ENCODE measurements at places on chromosomes 3 and 15.

DNA sequence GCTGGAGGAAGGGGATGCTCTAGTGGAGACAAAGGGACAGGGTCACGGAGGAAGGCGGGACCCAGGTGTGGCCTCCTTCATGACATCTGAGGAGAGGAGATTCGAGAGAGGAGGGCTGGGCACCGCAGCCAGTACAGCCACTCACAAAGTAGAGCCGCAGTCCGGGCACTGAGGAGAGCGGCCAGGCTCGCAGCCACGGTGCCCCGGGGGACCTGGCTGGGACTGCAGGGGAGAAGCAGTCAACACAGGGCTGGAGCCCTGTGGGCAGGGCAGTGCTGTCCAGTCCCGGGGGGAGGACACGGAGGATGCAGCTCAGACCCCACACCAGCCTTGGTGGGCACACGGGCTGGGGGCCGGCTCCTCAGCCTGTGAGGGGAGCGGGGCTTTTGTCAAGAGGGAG lies 40.3 kb downstream of the HMCES start:
- no peak for DNase-seq

DNA sequence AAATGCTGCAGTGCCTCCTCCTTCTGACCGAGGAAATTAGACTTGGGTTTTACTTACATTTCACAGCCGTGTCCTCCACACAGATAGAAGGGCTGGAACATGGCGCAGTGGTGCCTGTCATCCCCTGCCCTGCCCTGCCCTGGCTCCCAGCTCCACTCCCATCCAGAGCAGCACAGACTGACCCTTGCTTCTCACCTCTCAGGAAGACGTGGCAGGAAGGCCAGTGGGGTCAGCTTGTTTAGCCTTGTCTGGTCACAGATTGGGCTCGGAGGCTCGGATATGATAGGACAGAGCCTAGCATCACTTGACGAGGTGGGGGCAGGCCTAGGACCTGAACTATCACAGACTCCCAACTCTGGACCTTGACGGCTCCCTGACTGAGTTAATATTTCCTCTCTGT lies 88.5 kb downstream of the LINGO1 start:
- no peak for DNase-seq

DNA sequence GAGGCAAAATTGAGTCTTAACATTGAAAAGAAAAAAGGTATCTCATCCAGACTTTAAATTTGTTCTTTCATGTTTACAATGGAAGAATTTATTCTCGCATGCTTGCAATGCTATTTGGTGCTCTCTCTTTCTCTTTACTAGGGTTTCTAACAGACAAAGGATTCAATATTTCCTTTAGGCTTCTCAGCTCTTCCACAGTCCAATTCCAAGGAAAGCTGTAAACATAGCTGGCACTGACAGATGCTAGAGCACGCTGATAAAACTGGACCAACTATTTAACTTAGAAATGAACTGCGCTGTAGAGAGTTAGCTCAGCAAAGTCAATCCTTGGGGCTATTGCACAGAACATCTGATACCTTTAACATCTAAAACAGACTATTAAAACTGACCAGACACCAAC lies 81.3 kb downstream of the PDZRN3 start:
- no peak for DNase-seq

DNA sequence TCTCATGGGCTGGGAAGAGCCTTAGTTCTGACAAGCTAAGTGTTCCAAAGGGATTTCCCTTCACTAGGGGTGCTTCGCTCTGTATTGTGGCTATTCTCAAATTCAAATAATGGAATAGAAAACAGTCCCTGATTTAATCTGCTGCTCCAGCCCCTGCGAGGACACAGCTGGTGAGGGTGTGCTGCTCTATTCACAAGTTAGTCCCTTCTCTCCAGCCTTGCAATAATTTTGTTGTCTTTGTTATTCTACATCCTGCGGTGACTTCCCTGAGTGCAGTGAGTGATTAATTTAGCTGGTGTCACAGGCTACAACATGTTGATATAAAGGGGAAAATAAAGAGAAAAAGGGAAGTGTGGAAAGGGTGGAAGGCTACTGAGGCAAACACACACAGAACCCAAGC lies 180.5 kb upstream of the VEPH1 start:
- no peak for DNase-seq

DNA sequence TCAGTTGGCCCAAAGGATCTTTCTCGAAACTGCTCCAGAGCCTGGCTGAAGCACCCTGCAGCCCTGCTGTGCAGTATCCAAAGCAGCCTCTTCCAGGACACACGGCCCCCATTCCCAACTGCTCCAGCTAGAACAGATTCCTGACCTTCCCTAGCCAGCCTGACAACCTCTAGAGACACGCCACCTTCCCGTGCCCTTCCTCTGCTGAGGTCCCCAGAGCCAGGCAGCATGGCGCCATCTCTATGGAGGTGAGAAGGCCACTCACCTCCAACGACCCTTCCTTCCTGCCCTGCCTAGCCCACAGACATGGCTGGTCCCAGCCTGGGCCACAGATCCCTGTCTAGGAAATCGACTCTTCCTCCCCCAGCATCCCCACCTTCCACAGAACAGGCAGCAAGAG lies 3.1 kb downstream of the KIF7 start:
- no peak for DNase-seq

DNA sequence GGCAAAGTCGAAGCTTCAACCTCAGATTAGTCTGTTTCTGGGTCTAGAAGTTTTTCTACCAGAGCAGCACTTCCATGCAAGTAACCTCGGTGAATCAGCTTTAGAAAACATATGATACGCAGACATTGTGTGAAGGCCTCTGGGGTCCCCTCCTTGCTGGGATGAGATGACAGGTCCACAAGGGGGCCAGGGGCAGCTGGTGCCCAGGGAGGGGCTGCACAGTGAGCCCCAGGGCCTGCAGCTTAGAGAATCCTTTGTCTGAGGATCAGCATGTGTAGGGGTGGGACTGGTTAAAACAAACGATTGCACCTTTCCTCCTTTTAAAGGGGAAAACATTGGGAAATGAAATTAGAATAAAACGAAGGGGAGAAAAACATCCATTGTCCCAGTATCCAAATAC lies 47.5 kb upstream of the TLE3 start:
- DNase-seq, result no peak

- DNase-seq, result no peak
Measured at GRCh38 chr15:25789211-25789610, 73.9 kb downstream of the ATP10A start.

DNA sequence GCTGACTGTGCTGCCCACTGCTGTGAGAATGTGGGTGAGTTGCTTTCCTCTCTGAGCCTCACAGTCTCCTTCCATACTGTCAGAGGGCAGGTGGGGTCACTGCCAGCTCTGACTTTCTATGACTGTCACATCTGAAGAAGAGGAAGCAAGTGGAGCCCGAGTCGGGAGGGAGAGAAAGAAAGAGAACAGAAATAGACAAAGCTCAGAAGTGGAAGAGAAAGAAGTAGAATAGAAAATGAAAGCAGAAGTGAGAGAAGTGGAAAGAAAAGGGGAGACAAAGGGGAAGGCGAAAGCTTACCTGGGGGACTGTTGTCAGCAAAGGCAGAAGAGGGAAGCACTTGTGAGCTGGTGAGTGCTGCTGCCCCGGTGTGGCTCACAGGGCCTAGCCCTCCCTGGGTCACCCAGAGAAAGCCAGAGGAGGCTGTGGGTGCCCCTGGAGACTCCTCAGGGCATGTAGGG lies 57.9 kb downstream of the EPHB1 start:
- no peak for DNase-seq

DNA sequence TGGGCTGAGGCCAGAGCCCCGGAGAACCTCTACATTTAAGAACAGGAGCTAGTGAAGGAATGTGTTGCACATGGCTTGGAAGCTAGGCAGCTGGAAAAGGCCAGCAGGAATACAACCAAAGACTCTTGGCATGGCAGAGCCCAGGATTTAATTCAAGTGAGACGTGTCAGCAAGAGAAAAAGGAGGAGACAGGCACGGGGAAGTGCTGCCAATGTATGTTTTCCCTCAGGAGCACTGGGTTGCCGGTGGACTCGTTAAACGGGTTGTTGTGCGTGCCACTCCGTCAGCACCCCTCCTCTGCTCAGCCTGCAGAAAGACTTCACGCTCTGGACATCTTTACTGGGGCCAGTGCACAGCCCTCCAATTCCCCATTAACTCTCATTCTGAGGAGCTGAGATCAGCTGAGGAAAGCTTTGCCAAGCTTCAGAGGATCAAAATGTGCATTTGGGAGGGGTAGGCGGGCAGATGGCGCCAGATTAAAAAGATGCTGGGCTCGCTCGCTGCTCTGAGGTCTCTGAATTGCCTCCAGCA lies 103.7 kb downstream of the PDZRN3 start:
- no peak for DNase-seq

DNA sequence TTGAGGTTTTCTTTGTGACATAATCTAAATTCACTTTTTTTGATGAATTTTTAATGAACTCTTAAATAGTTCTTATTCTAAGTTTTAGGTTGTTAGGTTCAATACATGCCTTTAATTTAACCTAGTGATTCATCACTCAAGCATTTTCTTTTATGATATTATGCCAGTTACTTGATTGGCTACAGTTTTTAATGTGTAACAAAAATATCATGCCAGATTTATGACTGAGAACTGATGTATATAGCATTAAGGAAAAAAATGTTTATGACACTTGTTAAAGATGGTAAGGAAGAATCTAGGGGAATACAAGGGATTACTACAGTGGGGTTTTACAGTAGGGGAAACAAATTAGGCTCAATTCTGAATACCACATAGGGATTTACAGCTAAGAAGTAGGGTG lies 103.1 kb downstream of the VGLL3 start:
- no peak for DNase-seq

GRCh38 chr3:120418866-120419490 lies 31.8 kb downstream of the FSTL1 start:
- DNase-seq, result no peak

GRCh38 chr3:135803028-135803692 lies 162.4 kb upstream of the PPP2R3A start:
- DNase-seq, result no peak

DNA sequence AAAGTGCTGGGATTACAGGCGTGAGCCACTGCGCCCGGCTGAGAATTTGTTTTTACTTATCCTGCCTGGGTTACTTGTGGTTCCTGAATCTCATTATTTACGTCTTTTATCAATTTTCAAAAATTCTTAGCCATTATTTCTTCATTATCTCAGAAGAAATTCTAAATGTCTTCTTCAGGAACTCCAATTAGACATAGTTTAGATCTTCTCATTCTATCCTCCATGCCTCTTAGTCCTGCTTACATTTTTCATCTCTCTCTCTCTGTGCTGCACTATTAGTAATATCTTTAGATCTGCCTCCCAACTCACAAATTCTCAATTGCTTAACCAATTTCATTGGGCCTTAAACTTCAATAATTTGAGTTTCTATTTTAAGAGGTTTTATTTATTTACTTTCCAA lies 124.4 kb upstream of the MRPS22 start:
- DNase-seq, result no peak

GRCh38 chr3:156826896-156827882 lies 1.0 kb downstream of the LEKR1 start:
- peak; percentile 60 for DNase-seq

DNA sequence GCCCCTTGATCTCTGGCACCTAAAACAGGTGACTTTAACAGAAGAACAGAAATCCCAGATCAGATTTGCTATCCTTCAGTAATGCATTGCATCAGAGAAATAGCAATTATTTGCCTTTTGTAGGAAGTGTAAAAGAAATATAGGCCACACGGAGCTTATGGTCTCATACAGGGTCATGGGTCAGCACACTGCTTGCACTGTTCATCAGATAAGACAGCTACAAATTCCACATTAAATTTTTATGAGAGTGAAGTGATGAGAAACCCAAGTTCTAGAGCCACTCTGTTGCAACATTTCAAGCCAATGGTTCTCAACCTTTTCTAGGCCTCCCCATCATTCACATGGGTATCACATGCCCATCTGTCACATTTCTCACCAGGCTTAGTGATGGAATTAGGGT lies 33.4 kb upstream of the TMEM87A start:
- no peak for DNase-seq

GRCh38 chr15:29959384-29960137 lies 123.2 kb upstream of the GOLGA8J start:
- no peak for DNase-seq

DNA sequence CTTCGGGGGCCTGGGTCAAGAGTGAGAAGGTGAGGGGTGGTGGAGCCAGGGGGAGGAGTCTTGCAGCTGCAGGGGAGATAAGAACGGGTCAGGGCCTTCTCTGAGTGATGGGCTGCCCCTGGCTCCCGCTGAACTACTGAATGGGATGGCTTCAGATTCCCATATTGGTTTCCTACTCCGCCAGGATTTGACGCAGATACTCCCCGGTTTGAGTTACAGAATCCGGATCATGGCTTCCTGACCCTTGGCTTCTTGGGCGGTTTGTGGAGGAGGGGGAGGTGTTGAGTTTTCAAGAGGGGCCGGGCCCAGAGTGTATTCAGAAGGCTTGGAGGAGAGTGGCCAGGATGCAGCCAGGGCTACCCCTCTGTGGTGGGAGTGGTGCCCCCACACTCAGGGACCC lies 119.9 kb upstream of the ATP2B2 start:
- DNase-seq, result no peak

GRCh38 chr3:9156604-9157003 lies 92.8 kb downstream of the SRGAP3 start:
- DNase-seq, result no peak

DNA sequence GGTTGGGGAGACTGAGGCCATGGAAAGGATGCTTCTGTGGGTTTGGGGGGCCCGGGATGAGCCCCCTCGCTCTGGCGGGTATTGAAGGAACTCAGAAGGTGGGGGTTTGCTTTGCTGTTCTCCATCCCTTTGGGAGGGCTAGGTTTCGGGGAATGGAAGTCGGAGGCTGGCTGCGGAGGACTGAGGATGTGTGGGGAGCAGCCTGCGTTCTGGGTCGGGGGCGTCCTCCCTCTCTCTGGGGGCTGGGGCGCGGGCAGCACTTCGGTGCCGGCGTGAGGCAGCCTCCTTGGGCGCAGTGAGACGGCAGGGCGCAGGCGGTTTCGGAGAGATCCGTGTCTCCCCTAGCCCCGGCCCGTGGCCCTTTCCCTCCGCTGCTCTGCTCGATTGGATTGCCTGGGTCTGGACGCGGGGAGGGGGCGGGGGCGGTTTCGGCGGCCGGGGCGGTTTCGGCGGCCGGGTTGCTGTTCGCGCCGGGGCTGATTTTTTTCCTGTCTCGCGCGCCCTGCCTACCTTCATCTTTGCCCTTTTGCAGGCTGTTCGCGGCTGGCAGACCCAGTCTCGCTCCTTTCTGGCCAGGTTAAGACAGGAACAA lies 1.4 kb downstream of the PTPRG start:
- no peak for DNase-seq

DNA sequence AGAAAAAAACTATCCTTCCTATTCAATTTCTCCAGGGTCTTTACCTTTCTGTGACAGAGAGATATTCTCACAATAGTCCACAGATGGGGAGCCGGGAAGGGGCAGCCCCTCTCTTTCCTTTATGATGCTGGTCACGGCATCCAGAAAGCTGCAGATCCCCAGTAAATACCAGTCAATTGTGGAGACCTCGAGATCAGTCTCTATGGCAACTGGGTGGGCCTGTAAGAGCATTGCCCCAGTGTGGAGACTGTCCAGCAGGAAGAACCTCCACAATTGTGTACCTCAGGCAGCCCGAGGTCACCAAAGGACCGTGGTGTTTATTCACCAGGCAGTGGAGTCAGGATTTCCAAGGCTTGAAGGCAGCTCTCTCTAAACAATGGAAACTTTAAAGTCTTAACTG lies 291.2 kb downstream of the NTRK3 start:
- no peak for DNase-seq

All from naive thymus-derived CD8-positive, alpha-beta T cell (primary cell).